Activated T-helper 1 cell treated with anti-CD3 and anti-CD28 coated beads, Interleukin-12 subunit alpha, Interleukin-12 subunit beta, Interleukin-2, Interleukin-4 antibody, amounts not matched to agents 30 ng/mL and 10 ng/mL and 1 ng/mL, durations not matched to agents 14 hours and 24 hours and 36 hours (primary cell): ENCODE measurements at places on chromosomes 7 and 10. TPM values are rescaled to one million over a fixed set of nuclear protein-coding genes. Genes with fewer than 3 reads are reported as not detected.

CFTR gene
- total RNA-seq, result not detected in 2 replicates

CDHR1 gene
- 0.47 and 0.66 TPM in 2 replicates for total RNA-seq

DLX5 gene
- not detected in 2 replicates for total RNA-seq

HMX2 gene
- total RNA-seq, result not detected in 2 replicates

CYP26A1 gene
- total RNA-seq, result not detected in 2 replicates

SIRT1 gene
- total RNA-seq, result 27.4 and 29.3 TPM in 2 replicates

LAMB1 gene
- not detected in 2 replicates for total RNA-seq

TFPI2 gene
- total RNA-seq, result not detected in 2 replicates

ETV1 gene
- not detected in 2 replicates for total RNA-seq

GSTK1 gene
- 134 and 135 TPM in 2 replicates for total RNA-seq

FAM25G gene
- not detected in 2 replicates for total RNA-seq

GAD2 gene
- total RNA-seq, result not detected in 2 replicates

GPER1 gene
- not detected in 2 replicates for total RNA-seq

CPA4 gene
- not detected in 2 replicates for total RNA-seq

SPAM1 gene
- not detected in 2 replicates for total RNA-seq

MBLAC1 gene
- total RNA-seq, result 4.1 and 5.5 TPM in 2 replicates

EIF5AL1 gene
- 0.34 and 0.59 TPM in 2 replicates for total RNA-seq

CPN1 gene
- not detected in 2 replicates for total RNA-seq

CALML5 gene
- not detected in 2 replicates for total RNA-seq

MYO1G gene
- 252 and 258 TPM in 2 replicates for total RNA-seq

FOXP2 gene
- total RNA-seq, result not detected in 2 replicates

PRLHR gene
- not detected in 2 replicates for total RNA-seq

ASZ1 gene
- total RNA-seq, result not detected in 2 replicates

IKZF1 gene
- total RNA-seq, result 324 and 329 TPM in 2 replicates

PITRM1 gene
- total RNA-seq, result 76.3 and 80.4 TPM in 2 replicates

MOGAT3 gene
- total RNA-seq, result not detected in 2 replicates

ABCB1 gene
- total RNA-seq, result 3.3 and 3.6 TPM in 2 replicates

SH2D4B gene
- total RNA-seq, result 0.18 and 0.20 TPM in 2 replicates

CPA5 gene
- 0.69 and 1.3 TPM in 2 replicates for total RNA-seq

VSIR gene
- total RNA-seq, result 114 and 115 TPM in 2 replicates

RBM28 gene
- total RNA-seq, result 77.0 and 80.1 TPM in 2 replicates

OR9A2 gene
- total RNA-seq, result not detected in 2 replicates

THSD7A gene
- not detected in 2 replicates for total RNA-seq
